CD4-positive, alpha-beta T cell treated with Interleukin-12 subunit alpha and Interleukin-12 subunit beta, for 1 hour (primary cell): ENCODE measurements at places on chromosomes 4 and X.

DNA sequence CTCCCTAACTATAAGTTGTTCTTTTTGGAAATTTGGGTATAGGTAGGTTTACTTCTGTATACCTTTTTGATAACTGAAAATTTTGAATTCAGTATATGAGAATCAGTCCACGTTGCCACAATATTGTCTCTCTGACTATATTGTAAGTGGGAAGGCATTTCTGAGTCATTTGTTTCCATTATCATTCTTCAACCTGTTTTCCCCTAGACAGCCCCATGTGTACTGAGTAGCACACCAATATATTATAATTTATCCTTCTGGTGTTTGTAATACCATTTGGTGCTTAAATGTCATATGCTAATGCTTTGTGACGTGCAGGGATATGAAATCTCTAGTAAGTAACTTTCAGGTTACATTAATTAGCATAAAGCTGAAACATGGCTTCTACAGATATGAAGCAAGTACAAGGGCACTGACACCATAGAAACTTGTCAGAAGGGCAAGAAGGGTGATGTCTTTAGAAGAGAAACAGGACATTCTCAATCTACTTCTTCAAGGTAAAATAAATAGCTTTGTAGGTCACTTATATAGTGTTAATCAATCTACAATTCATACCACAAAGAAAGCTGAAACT is 27.7 kb downstream of the PAK3 start:
- no peak for DNase-seq

- no peak for DNase-seq
Measured at GRCh38 chr4:78432896-78433295, 118.7 kb upstream of the ANXA3 start.

DNA sequence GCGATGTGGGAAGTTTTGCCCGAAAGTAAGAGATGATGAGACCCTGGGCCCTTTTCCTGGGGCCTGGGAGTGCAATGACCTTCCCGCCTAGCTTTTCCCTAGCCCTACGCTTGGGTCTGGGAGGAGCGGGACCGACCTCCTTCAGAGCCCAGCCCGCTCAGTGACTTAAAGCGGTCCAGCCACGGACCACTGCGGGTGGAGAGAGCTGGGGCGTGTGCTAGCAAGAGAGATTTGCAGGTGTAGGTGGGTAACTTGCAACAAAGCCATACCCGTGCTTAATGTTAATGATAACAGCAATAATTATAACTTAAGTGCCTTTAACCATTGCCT is 503 bp upstream of the PDE5A start:
- no peak for DNase-seq

GRCh38 chr4:62342346-62342745 is 1142.2 kb downstream of the ADGRL3 start:
- no peak for DNase-seq

DNA sequence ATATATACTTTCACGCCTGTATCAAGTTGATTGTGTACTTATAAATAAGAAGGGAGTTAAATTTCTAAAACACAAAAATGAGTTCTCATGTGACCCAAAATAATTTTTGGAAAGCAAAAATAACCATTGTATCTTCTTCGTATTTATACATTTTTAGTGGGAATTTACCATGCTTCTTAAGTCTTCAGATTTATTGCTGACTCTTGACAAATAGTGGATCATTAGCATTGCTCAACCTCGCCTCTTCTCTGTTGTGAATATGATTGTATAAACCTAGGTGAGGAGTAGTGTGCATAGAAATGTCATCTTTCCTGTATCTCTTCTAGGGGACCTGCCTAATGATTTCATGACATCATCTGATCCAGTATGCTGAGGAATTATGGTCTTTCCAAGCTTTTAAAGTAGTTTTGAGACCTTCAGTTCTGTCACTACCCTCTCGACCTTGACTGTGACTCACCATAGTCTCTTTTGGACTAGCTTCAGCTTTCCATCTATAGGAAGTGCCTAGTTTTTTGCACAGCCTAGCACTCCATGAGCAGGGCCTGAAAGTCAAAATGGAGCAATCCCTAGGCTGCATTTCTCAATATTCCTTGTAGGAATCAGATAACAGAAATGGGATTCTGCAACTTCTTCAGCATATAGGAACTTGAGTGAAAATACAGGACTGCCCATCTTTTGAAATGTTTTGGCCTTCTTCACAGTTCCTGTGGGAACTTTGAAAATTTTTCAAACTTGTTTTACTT is 157.6 kb downstream of the ARX start:
- no peak for DNase-seq

GRCh38 chr4:139027776-139028175 is 12.2 kb downstream of the NOCT start:
- no peak for DNase-seq

GRCh38 chrX:40806513-40807220 is 71.3 kb upstream of the MED14 start:
- no peak for DNase-seq
